ENCODE measurements at places on chromosomes 12 and 14.

DNA sequence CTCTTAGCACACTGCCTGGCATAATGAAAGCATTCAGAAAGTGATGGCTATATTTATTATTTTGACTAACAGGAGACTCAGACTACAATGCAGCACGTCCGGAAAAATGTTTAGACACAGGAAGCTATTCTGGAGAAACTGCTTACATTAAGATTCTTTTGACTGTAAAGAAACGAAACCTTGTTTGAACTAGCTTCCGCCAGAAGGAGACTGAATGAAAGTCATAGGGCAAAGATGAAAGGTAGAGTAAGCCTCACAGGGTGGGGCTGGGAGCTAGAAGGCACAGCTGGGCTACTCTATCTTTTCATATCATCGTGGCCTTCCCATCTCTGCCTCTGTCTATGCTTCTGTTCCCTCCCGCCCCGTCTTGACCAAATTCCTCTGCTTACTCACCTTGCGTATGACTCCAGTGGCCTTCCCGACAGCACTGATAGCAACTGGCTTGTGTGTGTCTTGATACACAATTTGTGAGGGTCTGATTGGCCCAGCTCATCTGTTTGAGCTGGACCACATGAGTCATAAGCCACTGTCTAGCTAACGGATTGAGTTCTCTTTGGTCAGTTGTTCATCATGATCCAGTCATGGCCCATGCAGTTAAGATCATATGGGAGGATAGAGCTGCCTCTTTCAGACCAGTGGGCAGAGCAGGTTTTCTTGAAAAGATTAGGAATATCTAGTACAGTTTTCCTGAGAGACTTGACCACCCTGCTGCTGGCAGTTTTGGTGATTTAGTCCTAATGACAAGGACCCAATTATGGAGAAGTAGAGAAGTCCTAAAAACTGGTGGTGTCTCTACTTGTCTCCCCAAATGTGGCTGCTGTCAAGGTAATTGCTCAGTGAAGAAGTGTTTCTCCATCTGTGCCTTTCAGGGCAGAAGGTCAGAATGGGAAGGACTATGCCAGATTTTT lies 151.5 kb upstream of the SLC38A2 start:
- DNase-seq, result no peak

- no peak for DNase-seq
Observed at GRCh38 chr14:29062976-29063375, 296.4 kb downstream of the FOXG1 start.

GRCh38 chr14:69171569-69171968 lies 18.6 kb upstream of the DCAF5 start:
- no peak for DNase-seq

- no peak for DNase-seq
Observed at GRCh38 chr14:65847075-65847847, 434.7 kb downstream of the FUT8 start.

DNA sequence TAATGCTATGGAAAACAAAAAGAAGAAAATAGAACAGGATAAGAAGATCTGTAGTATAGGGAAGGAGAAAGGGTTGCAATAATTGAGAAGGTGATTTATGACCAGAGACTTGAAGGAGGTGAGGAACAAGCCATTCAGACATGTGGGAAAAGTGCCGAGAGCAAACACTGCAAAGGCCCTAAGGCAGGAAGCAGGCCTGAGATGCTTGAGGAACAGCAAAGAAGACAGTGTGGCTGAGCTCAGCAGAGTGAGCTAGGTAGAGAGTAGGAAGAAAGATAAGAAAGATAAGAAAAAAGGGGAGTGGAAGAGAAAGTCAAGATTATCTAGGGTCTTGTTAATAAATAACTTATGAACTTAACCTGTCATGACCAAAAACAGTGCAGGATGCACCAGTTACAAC lies 671.8 kb downstream of the RPS29 start:
- no peak for DNase-seq
